NCI-H1092 treated with DMSO at 0.1 percent for 48 hours (cell line): ENCODE measurements at places on chromosomes 4 and X.

DNA sequence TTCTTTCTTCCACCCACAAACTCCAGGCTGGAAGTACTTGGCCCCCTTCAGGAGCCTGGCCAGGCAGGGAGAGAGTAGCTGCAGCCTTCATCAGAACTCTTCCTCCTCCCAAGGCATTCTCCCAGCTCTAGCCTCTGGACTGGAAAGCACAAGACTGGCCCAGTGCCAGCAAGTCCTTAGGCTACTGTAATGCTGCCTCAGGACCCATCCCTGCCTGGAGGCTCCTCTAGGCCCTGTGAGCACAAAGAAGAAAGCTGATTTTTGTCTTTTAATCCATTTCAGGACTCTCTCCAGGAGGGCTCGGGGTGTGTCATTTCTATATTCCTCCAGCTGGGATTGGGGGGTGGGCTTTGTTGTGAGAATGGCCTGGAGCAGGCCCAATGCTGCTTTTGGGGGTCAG, 10.8 kb downstream of the AWAT2 start:
- peak; percentile 0 for DNase-seq

GRCh38 chr4:38677441-38677840, 13.4 kb downstream of the KLF3 start:
- DNase-seq: no peak

DNA sequence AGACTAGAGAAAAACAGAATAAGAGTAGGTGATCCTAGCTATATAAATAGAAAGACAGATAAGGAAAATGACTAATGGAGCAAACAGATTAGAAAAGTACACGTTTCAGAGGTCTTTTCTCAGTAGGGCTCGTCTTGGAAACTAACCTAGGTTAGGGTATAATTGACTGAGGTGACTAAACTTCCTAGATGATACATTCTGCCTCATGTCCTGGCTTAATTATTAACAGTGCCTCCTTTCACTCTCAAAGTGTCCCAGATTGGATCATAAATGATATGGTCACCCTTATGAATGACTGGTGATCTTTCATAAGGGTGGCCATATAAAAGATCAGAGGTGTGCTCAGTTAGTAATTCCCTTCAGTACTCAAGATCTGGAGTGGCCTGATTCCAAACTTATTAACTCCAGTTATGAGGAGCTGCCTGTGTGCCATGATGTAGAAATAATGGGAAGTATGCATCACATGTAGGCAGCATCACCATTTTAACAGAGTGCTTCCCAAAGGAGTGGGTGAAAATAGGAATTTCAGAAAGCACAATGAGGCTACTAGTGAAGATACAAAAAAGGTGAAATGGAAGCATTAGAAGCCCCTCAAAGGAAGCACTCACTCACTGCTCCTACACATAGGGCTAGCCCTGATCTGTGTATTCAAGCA, 14.7 kb upstream of the GRIA3 start:
- no peak for DNase-seq

DNA sequence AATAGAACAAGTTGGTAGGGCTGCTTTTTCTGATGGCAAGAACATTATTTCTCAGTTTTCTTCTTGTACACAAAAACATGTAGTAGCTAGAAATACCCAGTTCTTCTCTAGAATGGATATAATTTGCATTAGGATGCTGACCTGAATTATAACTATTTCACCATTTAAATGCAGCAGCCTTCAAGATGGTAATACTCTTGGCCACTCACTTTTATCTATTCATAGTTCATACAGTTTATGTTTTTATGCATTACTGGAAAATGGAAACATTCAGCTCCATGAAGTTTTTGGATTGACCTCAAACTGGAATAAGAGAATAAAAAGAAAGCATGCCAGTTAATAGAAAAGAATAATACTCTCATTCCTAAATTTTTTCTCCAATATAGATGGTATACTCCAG, 487.4 kb downstream of the PABPC4L start:
- DNase-seq: no peak

GRCh38 chrX:2145692-2146367, 354.9 kb downstream of the DHRSX start:
- no peak for DNase-seq

- no peak for DNase-seq
These were observed 36.3 kb downstream of the BCLAF3 start for GRCh38 chrX:19954335-19955096.

DNA sequence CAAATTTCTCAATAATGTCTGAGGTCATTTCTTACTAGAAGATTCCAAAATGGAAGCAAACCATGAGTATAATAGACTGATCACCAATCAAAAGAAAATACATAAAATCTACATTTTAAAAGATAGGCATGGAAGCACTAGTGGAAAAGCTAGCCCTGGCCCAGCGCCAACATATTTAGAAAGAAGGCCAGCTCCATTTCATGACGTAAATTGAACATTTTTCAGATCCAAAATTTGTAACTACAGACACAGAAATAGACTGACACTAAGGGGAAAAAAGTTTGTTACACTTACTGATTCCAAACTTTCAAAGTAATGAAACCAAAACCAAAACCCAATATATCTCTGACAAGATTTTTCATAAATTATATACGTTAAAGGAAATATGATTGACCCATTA, 117.7 kb downstream of the ADAMTS3 start:
- no peak for DNase-seq

DNA sequence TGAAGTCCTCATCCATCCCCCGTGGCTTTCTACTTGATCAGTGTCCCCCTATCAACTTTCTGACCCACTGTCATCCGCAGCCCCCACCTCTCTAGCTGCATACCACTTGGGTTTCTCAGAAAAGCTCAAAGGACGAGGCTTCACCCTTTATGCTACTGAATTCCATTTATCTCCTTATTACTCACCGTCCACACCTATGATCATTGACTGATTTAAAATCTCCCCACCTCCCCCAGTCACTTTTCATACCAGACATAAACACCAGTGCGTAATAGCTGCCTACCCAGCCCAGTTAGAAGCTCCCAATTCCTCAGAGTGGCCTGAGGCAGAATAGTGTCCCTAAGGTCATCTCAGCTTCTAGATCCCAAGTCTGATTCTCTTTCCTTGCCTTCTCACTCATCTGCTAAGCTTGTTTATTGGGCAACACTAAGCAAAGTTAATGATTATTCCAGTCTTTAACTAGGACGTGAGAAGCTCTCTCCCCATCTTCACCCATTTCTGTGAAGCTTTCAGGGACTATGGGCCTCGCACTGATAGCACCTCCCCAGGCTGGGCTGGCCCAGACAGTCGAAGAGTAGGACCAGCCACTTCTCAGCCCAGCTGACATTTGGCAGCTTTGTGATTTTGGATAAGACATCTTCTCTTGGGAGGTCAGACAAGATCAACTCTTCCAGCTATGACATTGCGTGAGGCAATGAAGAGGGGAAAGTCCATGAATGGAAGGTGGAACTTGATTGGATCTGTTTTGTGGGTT, 7.2 kb upstream of the DDX60L start:
- DNase-seq: no peak

- no peak for DNase-seq
These were observed 114.8 kb downstream of the REELD1 start for GRCh38 chr4:146329050-146329716.

DNA sequence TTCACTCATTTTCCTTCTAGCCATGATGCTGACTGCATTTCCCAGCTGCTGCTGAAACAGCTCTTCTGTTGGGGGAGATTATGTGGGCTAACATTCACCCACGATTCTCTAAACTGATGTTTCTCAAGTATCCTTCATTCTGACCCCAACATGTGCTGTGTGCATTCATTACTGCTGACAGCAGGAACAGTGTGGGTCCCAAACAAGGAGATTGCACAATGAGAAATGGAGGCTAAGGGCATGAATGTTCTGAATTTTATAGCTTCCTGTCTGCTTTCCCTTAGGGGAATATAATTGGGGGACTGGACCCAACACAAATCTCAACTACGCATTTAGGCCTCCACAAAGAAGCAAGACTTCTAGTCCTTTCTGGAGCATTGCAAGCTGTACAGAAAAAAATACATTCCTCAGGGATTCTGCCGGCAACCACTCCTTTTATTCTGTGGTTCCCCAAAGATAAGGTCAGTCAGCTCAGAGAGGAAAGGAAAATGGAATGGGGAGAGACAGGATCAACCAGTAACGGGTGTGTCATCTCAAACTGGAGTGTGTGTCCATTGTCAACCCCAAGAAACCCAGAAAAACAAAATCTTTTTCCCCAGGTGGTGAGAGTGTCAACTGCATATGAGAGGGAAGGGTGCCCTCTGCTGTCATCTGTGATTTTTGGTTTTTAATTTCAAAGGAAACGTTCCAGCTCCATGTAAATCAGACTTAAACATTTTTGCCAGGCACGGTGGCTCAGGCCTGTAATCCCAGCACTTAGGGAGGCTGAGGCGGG, 81.5 kb upstream of the EGFL6 start:
- DNase-seq: peak; percentile 73

DNA sequence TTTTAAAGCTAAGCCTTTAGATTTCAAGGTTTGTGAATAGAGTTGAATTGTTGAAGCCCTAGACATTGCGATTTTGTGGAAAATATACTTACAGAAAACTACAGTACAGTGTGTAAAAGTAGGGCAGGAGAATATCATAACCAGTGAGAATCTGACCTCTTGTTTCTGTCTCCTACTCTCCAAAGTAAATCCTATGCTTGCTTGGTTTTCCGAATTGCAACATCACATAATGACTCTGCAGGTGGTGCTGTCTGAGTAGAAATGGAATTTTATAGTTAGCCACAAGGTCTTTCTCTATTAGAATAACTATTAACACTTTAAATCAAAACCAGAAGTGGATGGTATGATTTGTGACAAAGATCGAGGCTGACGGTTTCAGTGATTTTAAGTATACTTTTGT, 505.6 kb downstream of the RAPGEF2 start:
- no peak for DNase-seq

GRCh38 chrX:132833373-132833772, 125.1 kb downstream of the HS6ST2 start:
- DNase-seq: no peak

DNA sequence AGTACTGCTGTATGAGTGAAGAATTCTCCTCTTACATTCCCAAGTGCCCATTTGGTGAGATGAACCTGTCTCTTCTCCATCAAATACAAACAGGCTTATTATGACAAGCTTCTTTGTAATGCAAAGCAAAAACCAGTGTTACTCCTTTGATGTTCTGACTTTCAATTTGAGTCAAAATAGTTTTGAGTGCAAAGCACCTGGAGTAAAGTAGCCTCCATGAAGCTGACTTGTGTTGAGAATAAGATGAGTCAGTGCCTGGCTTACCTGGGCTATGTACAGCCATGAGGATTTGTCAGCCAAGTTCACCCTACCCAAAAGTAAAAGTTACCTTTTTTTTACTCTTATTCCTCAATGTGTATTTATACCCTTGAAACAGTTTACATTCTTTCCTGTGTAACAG, 132.5 kb upstream of the FMR1 start:
- DNase-seq: no peak
